ENCODE measurements at places on chromosomes 5 and 9. TPM values are rescaled to one million over a fixed set of nuclear protein-coding genes. Genes with fewer than 3 reads are reported as not detected.

The CDC20B gene
- total RNA-seq, result not detected

The TRMO gene
- total RNA-seq, result 35.1 TPM

The CCL27 gene
- total RNA-seq, result not detected

The NUP188 gene
- 66.4 TPM for total RNA-seq

The LIX1 gene
- not detected for total RNA-seq

The PCDHAC1 gene
- not detected for total RNA-seq

The DOCK8 gene
- 207 TPM for total RNA-seq
